CD4-positive, alpha-beta memory T cell (primary cell): ENCODE measurements at places on chromosomes 4 and X. TPM values are rescaled to one million over a fixed set of nuclear protein-coding genes. Genes with fewer than 3 reads are reported as not detected.

GRCh38 chr4:20493761-20494353 lies 206.4 kb upstream of the PACRGL start:
- no peaks in the 10 kb centered on the region for H3K27me3 ChIP-seq
- no peak overlapping the region for H3K4me3 ChIP-seq
- no peaks in the 10 kb centered on the region for H3K36me3 ChIP-seq

DNA sequence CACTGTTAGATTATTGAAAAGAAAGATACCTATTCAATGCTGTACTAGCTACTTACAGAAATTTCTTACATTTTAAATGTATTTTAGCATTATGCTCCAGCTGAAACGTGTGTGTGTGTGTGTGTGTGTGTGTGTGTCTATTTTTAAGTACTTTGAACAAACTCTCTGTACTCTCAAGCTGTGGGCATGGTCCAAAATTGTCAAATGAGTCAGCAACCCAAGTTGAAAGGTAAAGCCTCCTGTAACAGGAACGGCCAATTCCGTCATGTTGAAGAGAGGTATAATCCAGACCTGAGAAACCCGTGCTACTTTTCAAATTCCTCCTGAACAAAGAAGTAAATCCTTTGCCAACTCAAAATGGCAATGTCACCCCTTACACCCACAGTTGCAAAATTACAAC lies 20.5 kb downstream of the MAOB start:
- no peaks in the 10 kb centered on the region for H3K4me1 ChIP-seq
- no peak overlapping the region for H3K27ac ChIP-seq
- DNase-seq = no peak
- H3K4me3 ChIP-seq = no peak overlapping the region

DNA sequence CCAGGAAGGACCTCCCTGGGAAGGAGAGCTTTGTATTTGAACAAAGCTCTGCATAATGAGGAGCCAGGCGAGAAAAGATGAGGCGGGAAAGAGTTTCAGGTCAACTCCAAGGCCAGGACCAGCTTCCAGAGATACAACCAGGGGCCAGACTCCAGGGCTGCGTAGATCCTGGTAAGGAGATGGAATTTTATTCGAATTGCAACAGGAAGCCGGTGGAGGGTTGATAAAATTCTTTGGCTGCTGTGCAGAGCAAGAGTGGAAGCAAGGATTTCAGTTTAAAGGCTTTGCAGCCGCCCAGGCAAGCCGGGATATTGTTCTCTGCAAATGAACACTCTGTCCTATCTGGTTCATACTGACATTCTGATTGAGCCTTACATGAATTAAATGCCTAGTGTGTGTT lies 40.2 kb upstream of the CBR4 start:
- no peak overlapping the region for H3K4me3 ChIP-seq
- DNase-seq = no peak
- H3K27me3 ChIP-seq = no peaks in the 10 kb centered on the region
- H3K36me3 ChIP-seq = no peaks in the 10 kb centered on the region
- no peak overlapping the region for H3K27ac ChIP-seq

GRCh38 chrX:151505796-151506195 lies 57.7 kb upstream of the PASD1 start:
- no peak overlapping the region for H3K27ac ChIP-seq
- no peaks in the 10 kb centered on the region for H3K27me3 ChIP-seq
- H3K4me3 ChIP-seq = no peak overlapping the region
- no peaks in the 10 kb centered on the region for H3K4me1 ChIP-seq
- no peaks in the 10 kb centered on the region for H3K36me3 ChIP-seq

DNA sequence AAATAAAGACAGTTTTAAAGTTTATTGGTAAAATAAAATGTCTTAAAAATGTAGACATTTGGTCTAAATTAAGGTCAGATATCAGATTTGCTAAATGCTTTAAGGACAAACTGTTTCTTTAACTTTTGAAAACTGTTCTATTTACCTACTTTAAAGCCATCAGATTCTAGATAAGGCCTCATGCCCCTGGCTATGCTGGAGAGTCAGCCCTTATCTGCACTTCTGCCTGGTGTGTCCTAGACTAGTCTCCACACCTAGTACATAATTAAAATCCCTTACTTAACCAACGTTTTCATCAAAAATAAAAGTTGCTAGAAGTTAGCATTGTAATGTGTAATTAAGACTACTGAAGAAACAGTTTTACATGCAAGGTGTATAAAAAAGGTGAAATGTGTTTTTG lies 25.6 kb downstream of the HSD17B11 start:
- H3K36me3 ChIP-seq = peaks cover 31% of the 10 kb centered on the region
- H3K4me1 ChIP-seq = no peaks in the 10 kb centered on the region
- H3K27ac ChIP-seq = no peak overlapping the region
- H3K27me3 ChIP-seq = no peaks in the 10 kb centered on the region

The SPINK2 gene
- total RNA-seq = 3.6 TPM

- DNase-seq = no peak
- no peak overlapping the region for H3K4me3 ChIP-seq
- no peaks in the 10 kb centered on the region for H3K27me3 ChIP-seq
- no peak overlapping the region for H3K27ac ChIP-seq
- no peaks in the 10 kb centered on the region for H3K4me1 ChIP-seq
- no peaks in the 10 kb centered on the region for H3K36me3 ChIP-seq
Observed at GRCh38 chr4:147674496-147674895, 9.5 kb downstream of the PRMT9 start.

DNA sequence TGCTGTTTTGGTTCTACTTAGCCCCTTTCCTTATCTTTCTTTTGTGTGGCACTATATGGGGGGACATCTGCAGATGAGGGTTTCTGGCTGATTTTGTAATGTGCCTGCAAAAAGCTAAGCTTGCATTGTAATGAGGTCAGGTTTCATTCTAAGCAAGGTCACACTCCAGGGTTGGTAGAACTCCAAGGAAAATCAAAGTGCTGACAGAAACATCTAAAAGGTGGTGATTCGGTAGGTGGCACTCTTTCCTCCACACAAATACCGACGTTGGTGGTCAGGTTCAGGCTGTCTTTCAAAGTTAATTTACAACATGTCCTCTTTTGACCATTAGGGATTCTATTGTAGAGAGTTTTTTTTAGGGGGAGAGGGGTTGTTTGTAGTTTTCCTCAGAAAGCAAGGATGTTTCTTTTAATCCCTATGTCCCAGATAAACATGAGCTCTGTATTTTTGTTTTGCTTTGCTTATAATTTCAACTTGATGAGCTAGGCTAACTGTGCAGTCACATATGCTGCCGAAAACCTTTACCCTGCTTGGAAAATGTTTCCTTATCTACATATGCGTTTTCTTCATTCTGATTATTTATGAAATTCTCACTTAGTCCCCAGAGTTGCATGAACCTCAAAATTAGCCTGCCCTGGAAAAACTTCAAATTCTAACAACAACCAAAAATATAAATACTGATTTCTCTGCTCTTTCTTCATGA lies 434.2 kb downstream of the PPARGC1A start:
- no peak for DNase-seq
- H3K27me3 ChIP-seq = no peaks in the 10 kb centered on the region
- H3K27ac ChIP-seq = no peak overlapping the region
- H3K4me3 ChIP-seq = no peak overlapping the region

DNA sequence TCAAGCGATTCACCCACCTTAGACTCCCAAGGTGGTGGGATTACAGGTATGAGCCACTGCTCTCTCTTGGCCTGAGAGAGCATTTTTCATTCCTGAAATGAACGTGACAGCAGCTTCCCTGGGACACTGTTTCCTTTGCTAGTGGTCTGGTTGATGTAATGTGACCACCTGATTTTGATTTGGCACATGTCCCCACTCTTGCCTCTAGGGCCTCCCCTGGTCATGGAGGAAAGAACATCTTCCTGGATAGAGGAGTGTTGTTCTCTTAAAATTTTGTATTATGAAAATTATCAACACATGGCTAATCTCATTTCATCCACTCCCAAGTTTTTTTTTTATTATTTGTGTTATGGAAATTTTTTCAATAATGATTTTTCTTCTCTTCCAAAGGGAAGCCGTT lies 23.8 kb downstream of the SLC9B2 start:
- peaks cover 3% of the 10 kb centered on the region for H3K36me3 ChIP-seq
- no peaks in the 10 kb centered on the region for H3K4me1 ChIP-seq
- H3K27ac ChIP-seq = no peak overlapping the region
- no peak for DNase-seq

GRCh38 chrX:144730471-144730870 lies 516.8 kb upstream of the SPANXN1 start:
- no peak overlapping the region for H3K4me3 ChIP-seq
- no peak overlapping the region for H3K27ac ChIP-seq
- H3K4me1 ChIP-seq = no peaks in the 10 kb centered on the region

The CHRDL1 gene
- not detected for total RNA-seq

GRCh38 chr4:103268746-103269145 lies 70.6 kb upstream of the CENPE start:
- no peaks in the 10 kb centered on the region for H3K36me3 ChIP-seq
- no peaks in the 10 kb centered on the region for H3K4me1 ChIP-seq
- H3K27me3 ChIP-seq = no peaks in the 10 kb centered on the region
- H3K4me3 ChIP-seq = no peak overlapping the region
- no peak overlapping the region for H3K27ac ChIP-seq

DNA sequence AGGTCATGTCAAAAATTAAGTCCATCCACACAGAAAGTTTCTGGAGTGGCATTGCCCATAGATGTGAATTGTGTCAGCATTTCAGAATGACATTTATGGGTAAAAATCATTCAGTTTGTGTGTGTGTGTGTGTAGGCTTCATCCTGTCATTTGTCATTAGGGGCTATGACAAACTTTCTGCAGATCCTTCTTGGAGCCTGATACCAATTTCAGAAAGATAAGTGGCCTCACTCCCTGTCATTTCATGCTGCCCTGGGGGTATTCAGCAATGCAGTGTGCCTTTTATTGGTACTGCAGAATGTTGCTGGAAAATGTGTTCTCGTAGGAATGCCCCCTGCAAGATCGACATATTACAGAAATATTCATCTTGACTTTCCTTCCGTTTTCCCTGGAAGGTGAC lies 659.7 kb downstream of the NLGN4X start:
- no peak overlapping the region for H3K4me3 ChIP-seq
- no peaks in the 10 kb centered on the region for H3K36me3 ChIP-seq
- no peaks in the 10 kb centered on the region for H3K4me1 ChIP-seq
- no peak overlapping the region for H3K27ac ChIP-seq

- no peak for DNase-seq
- H3K36me3 ChIP-seq = no peaks in the 10 kb centered on the region
- no peak overlapping the region for H3K27ac ChIP-seq
- no peaks in the 10 kb centered on the region for H3K27me3 ChIP-seq
Observed at GRCh38 chr4:48813964-48814363, 16.9 kb upstream of the OCIAD1 start.

DNA sequence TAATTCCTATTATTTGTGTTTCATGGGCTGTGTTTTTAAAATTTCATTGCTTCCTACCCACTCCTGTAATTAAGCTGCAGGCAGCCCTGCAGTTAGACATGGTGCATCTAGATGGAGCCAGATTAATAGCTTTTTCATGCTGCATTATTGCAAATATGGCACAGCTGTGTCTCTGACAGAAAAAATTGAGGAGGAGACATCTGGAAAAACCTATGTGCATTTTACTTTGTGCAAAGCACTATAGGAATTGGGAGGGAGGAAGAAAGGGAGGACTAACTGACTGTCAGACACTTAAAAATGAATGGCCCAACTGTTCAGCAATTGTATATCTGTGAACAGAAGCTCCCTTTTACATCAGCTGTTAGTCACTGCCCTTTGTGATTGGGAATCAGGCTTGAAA lies 8.1 kb upstream of the RPGR start:
- DNase-seq = no peak
- no peak overlapping the region for H3K27ac ChIP-seq
- H3K36me3 ChIP-seq = no peaks in the 10 kb centered on the region
- no peak overlapping the region for H3K4me3 ChIP-seq

The COX7B gene
- 126 TPM for total RNA-seq

- no peaks in the 10 kb centered on the region for H3K36me3 ChIP-seq
- no peaks in the 10 kb centered on the region for H3K4me1 ChIP-seq
- H3K27ac ChIP-seq = no peak overlapping the region
- H3K27me3 ChIP-seq = no peaks in the 10 kb centered on the region
Observed at GRCh38 chr4:79073471-79073870, 134.2 kb upstream of the PAQR3 start.

GRCh38 chr4:182680234-182680653 lies 236.9 kb downstream of the DCTD start:
- H3K4me1 ChIP-seq = no peaks in the 10 kb centered on the region
- no peak overlapping the region for H3K27ac ChIP-seq
- no peaks in the 10 kb centered on the region for H3K36me3 ChIP-seq
- DNase-seq = no peak

- peaks cover 27% of the 10 kb centered on the region for H3K4me1 ChIP-seq
- H3K27me3 ChIP-seq = no peaks in the 10 kb centered on the region
- H3K4me3 ChIP-seq = no peak overlapping the region
Observed at GRCh38 chr4:99918656-99919055, 24.4 kb upstream of the LAMTOR3 start.

- no peak overlapping the region for H3K27ac ChIP-seq
- H3K4me3 ChIP-seq = no peak overlapping the region
- no peaks in the 10 kb centered on the region for H3K36me3 ChIP-seq
- no peaks in the 10 kb centered on the region for H3K4me1 ChIP-seq
Observed at GRCh38 chrX:78066110-78066509, 37.9 kb upstream of the PGK1 start.

DNA sequence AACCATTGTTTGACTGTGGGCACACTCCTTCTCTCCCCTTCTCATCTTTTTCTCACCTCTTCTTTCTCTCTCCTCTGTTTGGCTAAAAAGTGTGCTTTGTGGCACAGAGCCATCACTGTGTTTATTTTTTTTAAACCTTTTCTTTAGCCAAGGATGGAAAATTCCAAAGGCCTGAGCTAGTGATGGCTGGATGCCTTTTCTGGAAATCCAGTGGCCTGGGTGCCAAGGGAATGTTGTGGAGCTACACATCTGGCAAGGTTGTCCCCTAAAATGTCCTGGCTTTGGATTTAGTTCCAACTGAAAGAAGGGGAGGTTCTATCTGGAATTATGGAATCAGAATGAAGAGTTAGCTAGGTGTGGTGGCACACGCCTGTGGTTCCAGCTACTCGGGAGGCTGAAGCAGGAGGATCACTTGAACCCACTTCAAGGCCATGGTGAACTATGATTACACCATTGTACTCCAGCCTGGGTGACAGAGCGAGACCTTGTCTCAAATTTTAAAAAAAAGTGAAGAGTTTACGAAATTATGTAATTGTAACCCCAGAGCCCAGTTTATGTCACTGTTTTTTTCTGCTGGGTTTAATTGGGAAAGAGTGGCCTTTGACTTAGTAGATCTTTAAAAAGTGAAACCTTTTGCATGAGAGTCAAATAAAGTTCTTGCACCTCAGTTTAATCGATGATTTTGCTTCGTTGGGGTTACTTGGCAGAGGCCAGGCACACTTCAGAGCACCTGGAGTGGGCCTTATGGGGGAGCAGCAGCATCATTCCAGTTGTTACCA lies 17.7 kb downstream of the DOCK11 start:
- H3K4me1 ChIP-seq = peaks cover 57% of the 10 kb centered on the region
- DNase-seq = no peak
- H3K36me3 ChIP-seq = peaks cover 7% of the 10 kb centered on the region

DNA sequence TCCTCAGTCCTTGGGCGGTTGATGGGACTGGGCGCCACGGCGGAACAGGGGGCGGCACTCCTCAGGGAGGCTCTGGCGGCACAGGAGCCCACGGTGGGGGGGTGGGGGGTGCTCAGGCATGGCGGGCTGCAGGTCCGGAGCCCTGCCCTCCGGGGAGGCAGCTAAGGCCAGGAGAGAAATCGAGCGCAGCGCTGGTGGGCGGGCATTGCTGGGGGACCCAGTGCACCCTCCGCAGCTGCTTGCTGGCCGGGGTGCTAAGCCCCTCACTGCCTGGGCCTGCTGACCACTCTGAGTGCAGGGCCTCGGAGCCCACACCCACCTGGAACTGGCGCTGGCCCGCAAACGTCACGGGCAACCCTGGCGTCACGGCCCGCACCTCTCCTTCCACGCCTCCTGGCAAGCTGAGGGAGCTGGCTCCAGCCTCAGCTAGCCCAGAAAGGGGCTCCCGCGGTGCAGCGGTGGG lies 164.9 kb upstream of the AGA start:
- no peak overlapping the region for H3K27ac ChIP-seq
- H3K4me3 ChIP-seq = no peak overlapping the region
- no peaks in the 10 kb centered on the region for H3K4me1 ChIP-seq
- no peaks in the 10 kb centered on the region for H3K27me3 ChIP-seq
- no peaks in the 10 kb centered on the region for H3K36me3 ChIP-seq
